Activated naive CD8-positive, alpha-beta T cell treated with anti-CD3 and anti-CD28 coated beads, Interleukin-2, amount 10 ng/mL, durations not matched to agents 7 days and 5 days (primary cell): ENCODE measurements at places on chromosomes 7 and 10. TPM values are rescaled to one million over a fixed set of nuclear protein-coding genes. Genes with fewer than 3 reads are reported as not detected.

DNA sequence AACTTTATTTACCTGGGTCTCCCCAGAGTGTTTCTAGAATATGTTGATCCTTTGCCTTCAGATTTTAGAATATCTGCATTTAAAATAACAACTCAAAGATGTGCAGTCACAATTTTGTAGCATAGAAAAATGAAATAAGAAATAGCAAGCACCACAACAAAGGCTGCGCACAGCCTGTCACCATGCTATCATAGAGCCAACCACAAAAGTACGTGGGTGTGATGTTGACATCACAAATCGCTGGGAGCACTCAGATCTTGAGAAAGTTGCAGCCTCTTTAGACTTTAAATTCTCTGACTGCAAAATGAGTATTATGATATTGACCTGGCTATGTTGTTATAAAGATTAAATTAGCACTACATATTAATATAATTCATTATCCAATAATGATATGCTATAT lies 177.9 kb downstream of the TNS3 start:
- peaks cover 4% of the 10 kb centered on the region for H3K4me1 ChIP-seq
- H3K27me3 ChIP-seq: peaks cover 2% of the 10 kb centered on the region
- H3K27ac ChIP-seq: no peak overlapping the region
- no peak for DNase-seq

- H3K4me3 ChIP-seq: no peak overlapping the region
- no peak for DNase-seq
- no peaks in the 10 kb centered on the region for H3K36me3 ChIP-seq
- H3K27me3 ChIP-seq: no peaks in the 10 kb centered on the region
- H3K4me1 ChIP-seq: no peaks in the 10 kb centered on the region
Measured at GRCh38 chr7:66837661-66838060, 83.4 kb upstream of the TMEM248 start.

- DNase-seq: no peak
- H3K27me3 ChIP-seq: peaks cover 2% of the 10 kb centered on the region
- H3K4me3 ChIP-seq: no peak overlapping the region
- H3K36me3 ChIP-seq: no peaks in the 10 kb centered on the region
- H3K27ac ChIP-seq: no peak overlapping the region
Measured at GRCh38 chr10:30803892-30804322, 174.4 kb upstream of the LYZL2 start.

KCNIP2 gene
- 4.1 TPM for total RNA-seq

PPP1R17 gene
- total RNA-seq: not detected

ANKRD30A gene
- not detected for total RNA-seq

IGFBP1 gene
- total RNA-seq: not detected

LRRC17 gene
- total RNA-seq: not detected

DNA sequence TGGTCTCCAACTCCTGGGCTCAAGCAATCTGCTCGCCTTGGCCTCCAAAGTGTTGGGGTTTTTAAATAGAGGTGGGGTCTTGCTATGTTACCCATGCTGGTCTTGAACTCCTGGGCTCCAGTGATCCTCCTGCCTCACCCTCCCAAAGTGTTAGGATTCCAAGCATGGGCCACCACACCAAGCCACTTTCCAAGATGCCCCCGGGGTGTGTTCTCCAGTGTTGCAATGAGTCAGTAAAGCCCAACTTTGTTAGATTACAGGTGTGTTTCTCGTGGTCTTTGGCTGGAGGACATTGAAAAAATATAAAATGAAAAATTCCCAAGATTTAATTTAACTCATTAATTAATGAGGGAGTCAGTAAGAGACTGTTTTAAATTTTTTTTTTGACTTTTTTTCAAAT lies 29.2 kb downstream of the TACR2 start:
- H3K27me3 ChIP-seq: no peaks in the 10 kb centered on the region
- no peak for DNase-seq
- no peak overlapping the region for H3K27ac ChIP-seq
- H3K4me1 ChIP-seq: peaks cover 30% of the 10 kb centered on the region
- peaks cover 49% of the 10 kb centered on the region for H3K36me3 ChIP-seq
- no peak overlapping the region for H3K4me3 ChIP-seq

DNA sequence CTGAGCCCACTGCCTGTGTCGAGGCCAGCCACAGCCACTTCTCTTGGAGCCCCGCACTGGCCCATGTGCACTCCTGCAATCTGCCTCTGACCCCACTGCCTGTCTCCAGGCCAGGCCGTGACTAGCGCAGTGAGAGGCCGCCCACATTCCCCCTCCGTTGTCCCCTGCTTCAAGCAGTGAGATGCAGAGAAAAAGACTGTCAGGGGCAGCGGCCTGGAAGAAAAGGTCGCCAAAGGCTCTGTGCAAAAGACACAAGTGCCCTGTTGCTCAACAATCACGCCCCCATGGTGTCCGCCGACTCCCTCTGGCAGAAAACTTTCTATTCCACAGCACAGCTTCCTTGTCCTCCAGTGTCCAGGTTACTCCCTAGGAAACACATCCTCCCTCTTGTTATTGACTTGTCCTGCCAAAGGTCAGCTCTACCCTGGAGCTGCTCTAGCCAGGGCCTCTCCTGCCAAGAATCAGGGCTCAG lies 9.9 kb downstream of the FAM131B start:
- no peaks in the 10 kb centered on the region for H3K36me3 ChIP-seq
- H3K4me3 ChIP-seq: no peak overlapping the region
- no peaks in the 10 kb centered on the region for H3K4me1 ChIP-seq
- no peak overlapping the region for H3K27ac ChIP-seq
- DNase-seq: no peak

DNA sequence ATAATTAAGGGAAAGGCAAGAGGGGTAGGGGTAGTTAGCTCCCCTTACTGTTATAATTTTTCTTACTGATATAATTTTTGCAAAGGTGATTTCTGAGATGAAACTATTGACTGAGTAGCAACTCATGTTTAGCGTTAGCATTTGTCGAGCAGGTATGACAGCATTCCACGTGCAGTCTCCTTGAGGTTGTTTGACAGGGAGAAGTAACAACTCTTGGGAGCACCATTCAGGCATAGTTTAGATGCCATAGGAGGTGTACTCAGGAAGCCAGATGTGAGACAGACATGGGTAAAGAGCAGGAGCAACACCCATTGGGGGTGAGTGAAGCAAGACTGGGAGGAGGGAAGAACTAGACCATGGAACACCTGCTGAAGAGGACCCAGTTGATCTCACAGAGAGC lies 96.6 kb upstream of the KLF6 start:
- H3K27ac ChIP-seq: no peak overlapping the region
- peaks cover 7% of the 10 kb centered on the region for H3K4me1 ChIP-seq
- DNase-seq: no peak
- H3K4me3 ChIP-seq: no peak overlapping the region

SORCS1 gene
- not detected for total RNA-seq

DNA sequence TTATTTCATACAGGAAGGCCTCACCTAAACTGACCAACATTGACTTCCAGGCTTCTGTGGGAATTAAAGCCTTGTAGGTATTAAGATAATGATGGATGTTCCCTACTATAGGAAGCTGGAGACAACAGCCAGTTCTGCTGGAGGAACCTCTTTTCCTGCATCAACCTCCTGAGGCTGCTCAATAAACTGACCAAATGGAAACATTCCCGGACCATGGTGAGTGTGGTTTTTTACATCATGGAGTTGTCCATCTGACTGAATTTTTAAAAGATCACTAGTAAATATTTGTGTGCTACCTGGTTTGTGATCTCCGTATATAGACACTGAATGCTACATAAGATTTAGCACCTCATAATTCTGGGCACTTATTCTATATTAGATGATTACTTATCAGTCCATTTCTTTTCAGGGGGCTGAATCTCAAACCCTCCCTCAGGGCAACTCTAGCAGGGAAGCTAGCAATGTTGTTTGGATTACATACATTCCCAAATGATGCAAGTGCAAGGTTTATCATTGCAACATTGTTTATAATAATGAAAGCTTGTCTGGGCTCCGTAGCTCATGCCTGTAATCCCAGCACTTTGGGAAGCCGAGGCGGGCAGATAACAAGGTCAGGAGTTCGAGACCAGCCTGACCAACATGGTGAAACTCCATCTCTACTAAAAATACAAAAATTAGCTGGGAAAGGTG lies 21.5 kb upstream of the SMKR1 start:
- no peaks in the 10 kb centered on the region for H3K4me1 ChIP-seq
- no peak overlapping the region for H3K4me3 ChIP-seq
- DNase-seq: no peak
- no peaks in the 10 kb centered on the region for H3K27me3 ChIP-seq
- peaks cover 3% of the 10 kb centered on the region for H3K36me3 ChIP-seq

AGR2 gene
- not detected for total RNA-seq

SPDYE6 gene
- not detected for total RNA-seq

DNA sequence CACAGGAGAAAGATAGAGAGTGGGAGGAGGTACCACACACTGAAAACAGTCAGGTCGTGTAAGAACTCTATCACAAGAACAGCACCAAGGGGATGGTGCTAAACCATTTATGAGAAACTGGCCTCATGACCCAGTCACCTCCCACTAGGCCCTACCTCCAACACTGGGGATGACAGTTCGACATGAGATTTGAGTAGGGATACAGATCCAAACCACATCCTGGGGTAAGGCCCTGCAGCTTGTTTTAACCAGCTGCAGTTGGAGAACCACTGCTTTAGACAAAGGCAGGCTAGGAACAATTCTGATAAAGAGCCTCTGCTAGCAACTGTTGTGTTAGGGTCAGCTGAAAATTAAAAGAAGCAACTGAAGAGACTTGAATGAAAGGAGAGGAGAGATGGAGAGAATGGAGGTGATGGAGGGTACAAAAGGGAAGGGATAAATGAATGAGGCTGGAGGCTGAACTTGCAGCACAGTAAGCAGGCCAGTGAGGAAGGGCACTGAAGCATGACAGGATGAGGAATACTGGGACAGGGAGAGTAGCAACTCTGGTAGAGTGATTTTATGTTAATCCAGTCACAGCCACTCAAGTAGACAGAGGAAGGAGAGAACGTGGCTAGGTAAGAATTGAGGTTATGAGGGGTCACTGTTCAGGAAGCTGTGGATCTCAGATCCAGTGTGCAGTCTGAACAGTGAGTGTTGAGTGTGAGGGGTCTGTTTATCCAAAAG lies 23.6 kb downstream of the MEST start:
- H3K4me3 ChIP-seq: no peak overlapping the region
- DNase-seq: no peak
- H3K27ac ChIP-seq: no peak overlapping the region
- no peaks in the 10 kb centered on the region for H3K36me3 ChIP-seq
- H3K27me3 ChIP-seq: no peaks in the 10 kb centered on the region
- H3K4me1 ChIP-seq: no peaks in the 10 kb centered on the region

NOS3 gene
- total RNA-seq: 15.8 TPM

GRCh38 chr10:119219871-119220270 lies 12.5 kb downstream of the GRK5 start:
- H3K36me3 ChIP-seq: no peaks in the 10 kb centered on the region
- DNase-seq: no peak
- peaks cover 9% of the 10 kb centered on the region for H3K4me1 ChIP-seq
- H3K27ac ChIP-seq: no peak overlapping the region
- H3K27me3 ChIP-seq: no peaks in the 10 kb centered on the region
- H3K4me3 ChIP-seq: no peak overlapping the region

DNA sequence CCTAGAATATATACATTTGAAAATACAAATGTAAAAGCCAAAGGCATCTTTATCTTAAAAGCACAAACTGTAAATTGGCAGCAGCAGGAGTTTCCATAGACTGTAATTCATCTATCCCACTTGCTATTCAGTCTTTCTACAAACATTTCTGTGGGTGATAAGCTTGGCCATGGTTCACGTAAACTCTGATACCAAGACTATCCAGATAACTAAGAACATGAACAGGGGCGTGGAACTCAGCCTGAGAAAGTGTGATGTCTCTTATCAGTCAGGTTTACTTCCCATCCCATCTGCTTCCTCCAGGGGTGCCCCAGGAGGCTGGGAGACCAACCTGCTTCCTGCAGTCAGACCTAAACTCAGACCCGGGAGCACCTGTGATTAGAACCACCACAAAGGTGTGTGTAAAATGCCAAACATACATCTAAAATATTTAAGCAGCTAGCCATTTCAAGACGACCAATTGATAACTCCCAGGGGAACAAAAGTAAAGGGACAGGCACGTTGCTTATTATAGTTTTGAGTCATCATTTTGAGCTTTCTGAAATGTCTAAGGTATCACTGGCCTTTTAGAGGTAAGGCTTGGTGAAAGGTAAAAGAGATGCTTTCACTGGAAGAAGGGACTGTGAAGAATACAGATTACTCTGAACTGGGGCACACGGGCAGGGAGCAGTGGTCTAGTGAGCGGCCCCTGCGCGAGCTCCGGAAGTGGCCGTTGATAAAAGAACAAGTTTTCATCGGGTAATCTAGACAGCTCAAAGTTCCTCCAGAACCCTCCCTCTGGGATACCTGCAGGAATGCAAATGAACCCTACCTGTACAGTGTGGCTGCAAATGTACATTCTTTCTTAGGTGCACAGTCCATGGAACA lies 51.5 kb downstream of the RSU1 start:
- peaks cover 10% of the 10 kb centered on the region for H3K36me3 ChIP-seq
- DNase-seq: no peak
- H3K4me1 ChIP-seq: peaks cover 7% of the 10 kb centered on the region
- no peaks in the 10 kb centered on the region for H3K27me3 ChIP-seq
- no peak overlapping the region for H3K4me3 ChIP-seq

PLPP4 gene
- total RNA-seq: not detected

- H3K36me3 ChIP-seq: peaks cover 4% of the 10 kb centered on the region
- no peaks in the 10 kb centered on the region for H3K4me1 ChIP-seq
- no peak for DNase-seq
- no peak overlapping the region for H3K27ac ChIP-seq
- H3K27me3 ChIP-seq: peaks cover 12% of the 10 kb centered on the region
Measured at GRCh38 chr10:5365928-5366327, 1.2 kb downstream of the UCN3 start.

GRCh38 chr7:112594397-112594796 lies 113.6 kb downstream of the LSMEM1 start:
- no peak overlapping the region for H3K4me3 ChIP-seq
- H3K27ac ChIP-seq: no peak overlapping the region
- no peaks in the 10 kb centered on the region for H3K36me3 ChIP-seq

DNA sequence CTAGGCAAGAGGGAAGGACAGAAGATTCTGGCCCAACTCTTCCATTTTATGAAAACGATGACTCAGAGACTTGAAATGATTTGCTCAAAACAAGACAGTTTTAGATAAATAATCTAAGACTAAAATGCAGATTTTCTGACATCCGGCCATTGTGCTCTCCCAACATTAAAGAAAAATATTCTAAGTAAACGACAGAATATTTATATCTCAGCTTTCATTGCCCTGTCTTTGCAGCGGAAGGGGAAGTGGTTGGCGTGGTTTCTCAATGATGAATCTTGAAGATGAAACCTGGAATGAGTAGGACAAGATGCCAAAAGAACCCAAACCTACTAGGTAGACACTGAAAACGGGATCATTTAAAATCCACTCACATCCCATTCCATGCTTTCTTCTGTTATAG lies 28.9 kb upstream of the NPY start:
- H3K27me3 ChIP-seq: peaks cover 15% of the 10 kb centered on the region
- no peak overlapping the region for H3K27ac ChIP-seq
- peaks cover 10% of the 10 kb centered on the region for H3K36me3 ChIP-seq
- H3K4me1 ChIP-seq: peaks cover 17% of the 10 kb centered on the region

GRCh38 chr7:37408291-37409228 lies 40.1 kb downstream of the ELMO1 start:
- no peak for DNase-seq
- H3K27ac ChIP-seq: peak overlapping the region; percentile 93
- H3K4me1 ChIP-seq: peaks cover 33% of the 10 kb centered on the region
- H3K4me3 ChIP-seq: peak overlapping the region; percentile 88
